Cortex of kidney (tissue), 1 donor: ENCODE measurements at places on chromosomes 6 and 20.

GRCh38 chr20:45459606-45460005 is 9.9 kb upstream of the WFDC2 start:
- no peak for DNase-seq

DNA sequence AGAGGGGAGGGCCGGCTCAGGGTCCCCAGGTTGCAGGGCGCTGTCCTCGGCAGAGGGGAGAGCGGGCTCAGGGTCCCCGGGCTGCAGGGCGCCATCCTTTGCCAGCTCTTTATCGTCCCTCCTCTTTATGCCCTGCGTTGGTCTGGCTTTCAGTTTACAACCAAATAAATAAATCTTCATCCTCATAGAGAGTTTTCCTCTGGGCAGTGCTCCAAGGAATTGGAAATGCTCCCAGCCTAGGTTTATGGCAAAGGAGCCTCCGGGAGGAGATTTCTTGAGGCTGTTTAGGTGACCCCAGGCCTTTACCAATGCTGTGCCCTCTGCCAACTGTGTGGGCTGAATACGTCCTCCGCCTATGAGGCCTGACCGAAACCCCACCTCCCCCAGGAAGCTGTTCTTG is 60.2 kb downstream of the CHMP4B start:
- no peak for DNase-seq

GRCh38 chr6:149056777-149057463 is 260.6 kb upstream of the TAB2 start:
- DNase-seq, result no peak

DNA sequence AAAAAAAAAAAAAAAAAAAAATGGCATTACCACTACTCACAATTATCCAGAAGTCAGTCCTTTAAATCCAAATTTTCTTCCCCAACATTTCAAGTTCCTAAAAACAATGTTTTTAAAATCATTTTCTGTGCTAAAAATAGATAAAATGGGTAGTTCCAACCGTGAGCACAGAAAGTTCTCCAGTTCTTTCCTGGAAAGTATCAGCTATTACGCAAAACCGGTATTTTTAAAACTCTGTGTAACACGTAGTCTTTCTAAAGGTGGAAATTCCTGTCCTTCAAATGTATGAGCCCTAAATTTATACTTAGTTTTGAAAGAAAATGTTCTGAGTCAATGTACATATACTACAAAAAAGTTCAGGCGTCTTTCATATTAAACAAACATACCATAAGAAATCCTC is 83.5 kb upstream of the SCAF8 start:
- no peak for DNase-seq

- no peak for DNase-seq
These were observed 190.5 kb upstream of the HEY2 start for GRCh38 chr6:125558907-125559306.

- no peak for DNase-seq
These were observed 2.5 kb downstream of the GMNN start for GRCh38 chr6:24777227-24777626.

DNA sequence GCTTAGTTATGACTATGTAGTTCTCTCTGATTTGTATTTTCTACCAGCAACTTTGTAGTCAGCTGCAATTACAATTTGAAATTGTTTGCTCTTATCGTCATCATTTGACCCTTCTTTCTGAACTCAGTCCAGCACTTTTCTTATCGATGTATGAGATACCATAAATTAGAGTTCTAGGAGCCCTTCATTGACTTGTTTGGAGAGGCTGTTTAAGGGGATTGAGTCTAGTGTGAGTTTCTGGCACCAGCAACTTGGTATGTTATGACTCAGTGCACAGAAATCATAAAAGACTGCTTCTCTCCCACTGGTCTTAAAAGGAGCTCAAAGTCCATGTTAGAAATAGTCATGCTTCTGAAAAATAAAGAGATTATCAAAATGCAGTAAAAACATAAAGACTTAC is 190.3 kb downstream of the TENT5A start:
- DNase-seq, result no peak

DNA sequence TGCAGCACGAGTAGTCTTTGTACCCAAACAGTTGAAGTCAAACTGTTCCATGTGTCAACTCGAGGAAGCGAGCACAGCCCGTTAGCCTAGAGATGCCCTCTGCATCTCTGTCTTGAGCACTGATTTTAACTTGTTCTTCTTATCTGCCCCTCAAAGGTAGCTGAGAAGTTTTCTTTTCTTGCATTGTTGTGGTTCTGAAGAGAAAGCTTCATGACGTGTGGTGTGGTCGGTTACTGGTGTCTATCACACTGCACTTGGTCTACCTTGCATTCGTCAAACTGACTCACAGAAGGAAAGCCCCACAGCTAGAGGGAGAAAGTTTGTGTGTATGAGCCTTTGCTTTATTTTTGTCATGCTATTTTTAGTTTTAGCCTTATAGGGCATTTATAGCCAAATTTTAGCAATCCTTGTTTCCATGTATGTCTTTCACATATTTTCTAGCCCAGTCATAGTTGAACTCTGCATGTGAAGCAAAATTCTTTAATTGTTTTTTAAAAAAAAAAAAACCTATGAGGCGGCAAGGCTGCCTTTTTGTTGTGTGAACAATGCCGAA is 115.1 kb downstream of the JAG1 start:
- no peak for DNase-seq

- DNase-seq, result no peak
These were observed 155.1 kb upstream of the ENPP5 start for GRCh38 chr6:46325561-46326530.

DNA sequence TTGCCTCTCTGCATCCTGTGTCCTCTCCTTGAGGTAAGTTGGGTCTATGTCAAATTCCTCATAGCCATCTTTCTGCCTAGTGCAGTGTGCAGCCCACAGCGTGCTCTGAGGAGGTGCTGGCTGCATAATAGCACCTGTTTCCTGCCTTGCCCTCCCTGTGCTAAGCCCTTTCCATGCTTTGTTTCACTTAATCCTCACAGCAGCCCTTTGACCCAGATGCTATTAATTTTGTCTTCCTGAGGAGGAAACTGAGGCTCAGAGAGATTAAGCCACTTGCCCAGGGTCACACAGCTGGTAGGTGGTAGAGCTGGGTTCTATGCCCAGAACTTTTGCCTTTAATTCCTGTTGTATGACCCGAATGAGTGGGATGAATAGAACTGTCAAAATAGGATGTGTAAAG is 13.5 kb downstream of the FAM83D start:
- no peak for DNase-seq

DNA sequence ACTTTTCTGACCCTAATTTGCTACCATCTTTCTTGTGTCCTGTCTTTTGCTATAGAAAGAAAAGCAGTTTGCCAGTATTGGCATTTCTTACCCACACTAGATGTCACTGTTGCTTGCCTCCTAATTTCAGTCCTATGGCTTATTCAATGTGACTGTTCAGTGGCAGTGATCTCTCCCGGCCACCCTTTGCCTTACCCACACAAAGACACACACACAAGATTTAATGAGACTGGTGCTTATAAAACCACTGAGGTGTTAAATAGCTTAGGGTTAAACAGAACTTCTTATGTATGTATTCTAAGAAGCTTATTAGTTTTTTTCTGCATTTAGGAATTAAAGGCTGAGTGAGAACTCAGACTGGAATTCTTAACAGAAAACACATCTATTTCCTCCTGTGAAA is 233.6 kb upstream of the ASCC3 start:
- no peak for DNase-seq

DNA sequence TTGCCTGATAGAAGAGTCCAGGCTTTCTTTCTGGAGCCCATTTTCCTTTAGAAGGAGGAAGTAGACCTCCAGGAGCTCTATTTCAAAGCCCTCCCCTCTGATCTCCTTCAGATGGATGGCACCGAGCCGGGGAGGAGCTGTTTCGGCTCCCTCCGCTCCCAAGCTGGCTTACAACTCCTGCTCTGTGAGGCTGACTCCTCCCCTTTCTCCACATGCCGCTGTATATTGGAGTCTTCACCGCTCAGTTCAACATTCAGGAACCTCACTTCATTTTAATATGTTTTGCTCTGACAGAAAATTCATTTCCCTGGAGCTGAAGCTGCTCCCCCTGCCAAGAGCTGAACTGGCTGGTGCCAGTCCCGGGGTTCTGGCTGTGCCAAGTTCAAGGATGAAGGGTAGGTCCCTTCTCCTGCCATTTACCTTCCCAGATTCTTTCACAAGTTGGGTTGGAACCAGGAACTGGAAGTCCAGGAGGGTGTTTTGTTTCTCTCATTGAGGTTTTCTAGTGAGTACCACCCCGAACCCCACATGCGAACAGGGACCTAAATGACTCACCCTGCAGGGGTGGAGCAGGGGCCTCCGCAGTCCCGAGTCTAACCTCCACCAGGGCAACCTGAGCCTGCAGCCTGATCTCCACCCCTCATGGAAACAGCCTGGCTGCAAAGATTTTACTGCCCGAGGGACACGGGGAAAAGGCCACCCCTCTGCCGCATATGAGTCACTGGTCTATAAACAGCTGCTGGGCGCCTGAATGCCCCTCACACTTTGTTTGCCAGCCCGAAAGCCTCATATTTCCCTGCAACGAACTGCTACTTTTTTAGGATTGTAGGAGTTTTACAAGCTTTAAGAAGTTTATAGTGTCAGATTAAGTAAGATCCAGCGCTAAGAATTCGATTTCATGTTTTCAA is 68.6 kb upstream of the FOXA2 start:
- DNase-seq, result no peak

DNA sequence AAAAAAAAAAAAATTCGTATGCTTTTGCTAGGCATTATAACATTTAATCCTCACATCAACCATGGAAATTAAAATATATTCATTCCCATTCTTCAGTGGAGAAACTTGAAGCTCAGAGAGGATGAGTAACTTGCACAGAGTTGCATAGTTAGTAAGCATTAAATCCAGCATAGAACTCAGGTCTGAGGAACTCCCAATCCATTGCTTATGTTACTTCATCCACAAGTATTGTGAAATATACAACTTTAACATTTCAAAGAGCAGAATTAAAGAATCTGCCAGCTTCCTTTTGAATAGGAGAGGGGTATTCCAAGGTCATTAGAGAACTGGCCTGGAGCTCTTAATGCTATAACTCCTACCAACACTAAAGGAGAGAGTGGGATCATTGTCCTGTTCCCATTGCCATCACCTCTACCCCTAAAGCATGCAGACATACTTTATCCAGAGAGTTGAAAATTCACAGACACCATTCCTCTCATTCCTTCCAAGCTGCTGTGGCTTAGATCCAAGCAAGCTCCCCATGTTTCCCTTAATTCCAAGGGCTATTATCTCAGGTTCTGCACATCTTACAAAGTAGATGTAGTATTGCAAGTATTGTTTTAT is 91.9 kb downstream of the FLRT3 start:
- no peak for DNase-seq

GRCh38 chr6:107965746-107966145 is 7.7 kb upstream of the SEC63 start:
- no peak for DNase-seq

GRCh38 chr6:166852451-166852975 is 103.8 kb downstream of the RNASET2 start:
- DNase-seq, result no peak

DNA sequence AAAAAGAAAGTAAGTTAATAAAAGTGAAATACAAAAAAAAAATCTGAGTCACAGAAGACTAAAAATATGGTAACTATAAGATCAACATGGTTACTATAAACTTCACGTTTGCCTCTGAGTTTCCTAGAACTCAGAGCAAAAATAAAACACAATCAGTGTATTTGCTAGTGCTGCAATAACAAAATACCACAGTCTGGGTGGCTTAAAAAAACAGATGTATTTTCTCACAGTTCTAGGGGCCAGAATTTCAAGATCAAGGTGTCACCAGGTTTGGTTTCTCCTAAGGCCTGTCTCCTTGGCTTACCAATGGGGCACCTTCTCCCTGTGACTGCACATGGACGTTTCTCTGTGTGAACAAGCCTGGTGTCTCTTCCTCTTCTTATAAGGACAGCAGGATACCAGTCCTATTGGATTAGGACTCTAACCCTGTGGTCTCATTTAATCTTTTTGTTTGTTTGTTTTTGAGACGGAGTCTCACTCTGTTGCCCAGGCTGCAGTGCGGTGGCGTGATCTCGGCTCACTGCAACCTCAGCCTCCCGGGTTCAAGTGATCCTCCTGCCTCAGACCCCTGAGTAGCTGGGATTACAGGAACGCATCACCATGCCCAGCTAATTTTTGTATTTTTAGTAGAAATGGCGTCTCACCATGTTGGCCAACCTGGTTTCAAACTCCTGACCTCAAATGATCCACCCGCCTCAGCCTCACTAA is 104.9 kb upstream of the LOC128125822 start:
- DNase-seq, result no peak

GRCh38 chr6:68044264-68044663 is 590.8 kb upstream of the ADGRB3 start:
- DNase-seq, result no peak

DNA sequence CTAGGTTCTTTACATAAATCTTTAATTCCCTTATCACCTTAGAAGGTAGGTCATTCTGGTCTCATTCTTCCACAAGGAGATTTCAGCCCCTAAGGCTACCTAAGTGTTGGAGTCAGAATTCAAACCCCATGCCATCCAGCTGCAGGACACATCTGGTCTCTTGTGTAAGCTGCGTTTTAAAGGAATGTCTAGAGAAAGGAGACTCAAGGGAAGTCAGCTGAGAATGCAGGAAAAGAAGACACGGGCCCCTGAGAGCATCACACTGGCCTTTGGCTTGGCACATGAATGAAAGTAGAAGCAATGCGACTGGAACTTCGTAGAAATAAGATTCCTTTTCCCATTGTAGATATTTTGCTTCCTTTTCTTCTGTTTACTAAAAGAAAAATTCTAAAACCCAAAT is 76.7 kb upstream of the SYNJ2 start:
- no peak for DNase-seq

DNA sequence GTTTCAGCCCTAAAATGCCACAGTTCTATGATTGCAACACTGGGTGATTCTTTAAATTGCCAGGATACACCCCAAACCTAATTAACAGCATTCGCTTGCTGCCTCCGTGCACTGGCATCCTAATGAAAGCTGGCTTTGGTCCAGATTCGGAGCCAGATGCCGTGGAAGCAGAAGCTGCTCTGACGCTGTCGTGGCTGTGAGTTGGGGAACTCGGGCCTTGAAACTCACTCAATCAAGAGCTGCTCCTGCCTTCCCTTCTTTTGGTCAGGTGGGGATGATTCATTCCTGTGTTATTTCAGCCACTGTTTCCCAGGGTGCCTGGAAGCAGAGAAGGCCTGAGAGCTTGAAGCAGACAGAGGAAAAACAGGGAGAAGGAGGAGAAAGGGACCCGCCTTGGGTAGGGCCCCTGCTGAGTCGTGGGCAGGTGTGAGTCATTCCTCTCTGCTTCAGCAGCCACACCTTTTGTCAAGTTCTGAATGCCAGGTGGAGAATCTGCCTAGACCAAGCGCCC is 36.2 kb upstream of the DSP start:
- DNase-seq, result no peak

- DNase-seq, result no peak
These were observed 108.6 kb downstream of the VIP start for GRCh38 chr6:152859225-152859624.

- DNase-seq, result no peak
These were observed 706 bp upstream of the SNX14 start for GRCh38 chr6:85594197-85594930.
